Natural killer cell treated with Interleukin-12 subunit alpha and Interleukin-12 subunit beta and Interleukin-15 and Interleukin-18, amount 100 ng/mL, for 72 hours (primary cell): ENCODE measurements at places on chromosomes 4 and X.

- no peak for DNase-seq
These were observed 1104.5 kb downstream of the PCDH19 start for GRCh38 chrX:99305573-99305972.

DNA sequence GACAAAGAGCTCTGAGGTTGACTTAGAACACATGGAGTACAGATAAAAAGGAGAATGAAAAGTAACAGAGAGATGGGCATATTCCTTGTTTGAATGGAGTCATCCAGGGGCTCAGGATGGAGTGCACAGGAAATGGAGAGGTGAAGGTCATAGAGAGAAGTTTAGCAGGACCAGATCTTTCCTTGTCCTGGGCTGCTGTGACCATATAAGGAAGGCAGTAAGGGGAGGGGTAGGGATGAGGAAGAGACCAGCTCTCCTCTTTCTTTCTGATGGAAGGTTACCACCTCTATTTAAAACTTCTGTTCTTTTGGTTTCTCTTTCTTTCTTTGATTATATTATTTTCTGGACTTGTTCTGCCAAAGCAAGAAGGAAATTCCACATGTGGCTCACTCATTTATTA lies 27.0 kb downstream of the AR start:
- DNase-seq, result no peak

DNA sequence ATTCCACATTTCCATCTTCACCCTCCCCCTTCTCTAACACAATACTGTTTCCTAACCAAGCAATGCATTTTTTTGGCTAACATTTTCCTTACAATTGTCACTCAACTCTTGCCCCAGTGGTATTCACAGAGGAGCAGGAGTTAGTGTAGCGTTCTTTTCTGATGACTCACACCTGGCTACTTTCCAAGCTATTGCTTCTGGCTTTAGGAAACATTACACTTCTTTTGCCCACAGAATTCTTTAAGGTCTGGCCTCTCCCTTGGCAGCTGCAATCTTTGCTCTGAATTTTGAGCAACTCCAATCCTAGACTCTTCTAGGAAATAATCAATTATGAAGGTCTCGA lies 27.5 kb upstream of the PDGFC start:
- DNase-seq, result no peak

- no peak for DNase-seq
These were observed 91.2 kb downstream of the RAP1GDS1 start for GRCh38 chr4:98352396-98352795.

DNA sequence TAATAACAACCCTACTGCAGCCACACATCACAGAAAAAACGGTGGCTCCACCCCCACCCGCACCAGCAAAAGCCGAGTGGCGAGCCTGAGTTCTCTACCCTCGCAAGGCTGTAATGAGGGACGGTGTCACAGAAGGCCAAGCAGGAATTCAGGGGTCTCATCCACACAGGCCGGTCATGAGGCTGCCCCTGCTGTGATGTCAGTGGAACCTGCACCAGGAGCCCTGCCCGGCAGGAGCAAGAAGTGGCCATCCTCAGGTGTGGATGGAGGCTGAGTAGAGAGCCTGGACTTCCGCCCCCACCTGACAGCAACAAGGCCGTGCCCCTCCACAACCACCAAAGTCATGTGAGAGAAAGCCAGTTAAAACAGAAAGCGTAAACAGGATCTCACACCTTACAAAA lies 20.6 kb downstream of the LYAR start:
- DNase-seq, result no peak

GRCh38 chr4:111633663-111634266 lies 511.5 kb upstream of the FAM241A start:
- DNase-seq, result no peak

DNA sequence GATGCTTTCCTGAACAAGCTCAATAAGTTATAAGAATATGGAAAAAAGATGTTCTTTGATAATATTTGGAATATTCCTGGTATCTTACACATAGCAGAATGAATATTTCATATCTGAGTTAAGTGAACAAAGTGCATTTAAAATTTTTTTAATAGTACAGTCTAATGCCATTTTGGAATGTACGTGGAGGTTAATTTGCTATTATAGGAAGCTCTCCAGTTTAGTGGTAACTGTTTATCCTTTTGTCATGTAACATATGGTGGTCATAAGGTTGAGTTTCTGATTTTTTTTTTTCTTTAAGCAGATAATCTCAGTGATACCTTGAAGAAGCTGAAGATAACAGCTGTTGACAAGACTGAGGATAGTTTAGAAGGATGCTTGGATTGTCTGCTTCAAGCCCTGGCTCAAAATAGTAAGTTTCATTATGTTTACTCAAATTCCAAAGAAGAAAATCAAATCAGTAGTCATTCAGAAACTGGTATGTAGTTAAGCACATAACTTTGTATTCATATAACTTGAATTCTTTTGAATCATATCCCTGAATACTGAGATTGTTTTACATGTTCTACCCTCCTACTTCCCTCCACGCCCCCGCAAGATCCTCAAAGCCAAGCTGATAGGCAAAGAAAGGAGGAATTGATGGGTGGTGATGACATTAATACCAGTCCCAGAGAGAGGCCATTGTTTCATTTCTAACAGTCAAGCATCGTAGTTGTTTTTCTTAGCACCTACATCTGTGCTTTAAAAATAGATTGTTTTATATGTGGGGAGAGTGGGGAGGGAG lies 32.1 kb downstream of the RAP1GDS1 start:
- no peak for DNase-seq

DNA sequence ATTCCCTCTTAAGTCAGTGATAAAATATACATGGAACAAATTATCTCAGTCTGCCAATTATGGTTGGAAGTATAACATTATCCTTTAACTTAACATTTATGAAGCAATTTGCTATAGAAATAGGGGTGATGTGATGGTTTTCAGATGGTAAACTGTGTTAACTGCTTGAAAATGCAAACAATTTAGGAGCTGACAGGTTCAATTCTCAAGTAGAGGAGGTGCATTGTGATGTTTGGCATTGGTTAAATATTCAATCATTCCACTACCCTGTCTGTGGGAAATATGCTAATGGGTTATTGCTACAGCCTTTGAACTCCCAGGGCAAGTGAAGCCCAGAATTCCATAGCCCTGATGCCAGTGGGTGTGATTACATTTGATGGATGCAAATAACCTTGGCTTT lies 243.4 kb upstream of the GK2 start:
- no peak for DNase-seq

DNA sequence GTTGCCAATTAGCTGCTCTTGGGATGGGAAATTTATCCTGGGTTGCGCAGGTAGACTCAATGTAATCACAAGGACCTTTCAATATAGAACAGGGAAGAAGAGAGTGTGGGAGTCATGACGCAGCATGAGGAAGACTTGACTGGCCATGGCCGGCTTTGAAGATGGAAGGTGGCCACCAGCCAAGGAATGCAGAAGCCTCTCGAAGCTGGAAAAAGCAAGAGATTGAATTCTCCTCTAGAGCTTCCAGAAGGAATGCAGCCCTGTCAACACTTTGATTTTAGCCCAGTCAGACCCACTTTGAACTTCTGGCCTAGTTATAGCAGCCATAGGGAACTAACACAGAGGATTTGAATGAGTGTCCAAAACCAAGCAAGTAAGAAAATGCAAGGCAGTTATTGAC lies 14.7 kb upstream of the SH3KBP1 start:
- DNase-seq, result no peak

DNA sequence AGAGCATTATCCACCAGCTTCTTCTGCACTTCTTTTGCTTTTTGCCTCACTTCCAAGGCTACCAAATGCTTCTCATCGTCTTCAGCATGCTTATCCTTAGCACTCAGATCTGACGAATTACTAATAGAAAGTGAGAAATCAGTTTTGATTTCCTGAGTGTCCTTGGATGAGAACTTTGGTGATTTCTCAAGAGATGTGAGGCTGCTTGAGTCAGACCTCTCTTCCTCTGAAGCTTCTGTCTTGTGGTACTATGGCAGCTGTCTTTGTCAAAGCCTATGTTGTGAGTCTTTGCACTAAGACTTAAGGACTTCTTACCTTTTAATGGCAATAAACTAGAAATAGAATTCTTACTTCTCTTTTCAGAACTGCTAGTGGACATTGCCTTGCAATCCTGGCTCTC lies 169.9 kb downstream of the CPE start:
- DNase-seq, result no peak

DNA sequence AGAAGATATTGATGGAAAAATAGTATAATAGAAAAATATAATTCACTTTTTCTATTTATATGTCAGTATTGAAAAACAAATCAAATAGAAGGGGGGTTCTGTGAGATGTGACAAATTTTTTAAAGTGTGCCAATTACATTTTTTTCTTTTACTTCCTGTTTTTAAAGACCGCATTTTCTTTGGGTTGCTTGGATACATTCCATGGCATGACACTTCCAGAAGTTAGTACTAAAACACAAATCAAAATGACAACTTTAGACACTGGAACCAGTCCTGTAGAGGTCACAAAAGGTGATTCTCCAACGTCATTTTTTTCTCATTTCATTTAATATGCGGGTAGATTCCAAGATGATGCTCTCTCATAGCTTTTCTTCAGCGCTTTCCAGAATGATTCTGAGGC lies 116.2 kb upstream of the GNPDA2 start:
- DNase-seq, result no peak

DNA sequence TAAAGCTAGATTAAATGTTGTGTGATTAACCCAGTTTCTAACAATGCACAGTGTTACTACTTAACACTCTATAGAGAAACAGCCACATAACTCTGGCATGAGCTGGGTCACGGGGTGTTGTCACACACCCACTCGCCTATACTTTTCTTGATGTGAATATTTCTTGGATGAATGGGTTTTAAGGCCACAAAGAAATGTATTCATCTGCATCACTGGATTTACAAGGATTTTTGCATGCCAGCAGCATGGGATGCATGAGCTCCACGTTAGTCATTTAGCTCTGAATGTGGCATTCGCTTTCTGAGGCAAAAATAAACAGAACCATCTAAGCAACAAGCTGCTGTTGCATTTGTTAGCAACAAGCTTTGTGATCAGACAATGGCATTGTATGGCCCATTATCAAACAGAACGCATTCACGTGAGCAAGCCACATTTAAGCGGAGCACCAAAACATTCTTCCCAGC lies 89.7 kb downstream of the LRP2BP start:
- DNase-seq, result no peak

DNA sequence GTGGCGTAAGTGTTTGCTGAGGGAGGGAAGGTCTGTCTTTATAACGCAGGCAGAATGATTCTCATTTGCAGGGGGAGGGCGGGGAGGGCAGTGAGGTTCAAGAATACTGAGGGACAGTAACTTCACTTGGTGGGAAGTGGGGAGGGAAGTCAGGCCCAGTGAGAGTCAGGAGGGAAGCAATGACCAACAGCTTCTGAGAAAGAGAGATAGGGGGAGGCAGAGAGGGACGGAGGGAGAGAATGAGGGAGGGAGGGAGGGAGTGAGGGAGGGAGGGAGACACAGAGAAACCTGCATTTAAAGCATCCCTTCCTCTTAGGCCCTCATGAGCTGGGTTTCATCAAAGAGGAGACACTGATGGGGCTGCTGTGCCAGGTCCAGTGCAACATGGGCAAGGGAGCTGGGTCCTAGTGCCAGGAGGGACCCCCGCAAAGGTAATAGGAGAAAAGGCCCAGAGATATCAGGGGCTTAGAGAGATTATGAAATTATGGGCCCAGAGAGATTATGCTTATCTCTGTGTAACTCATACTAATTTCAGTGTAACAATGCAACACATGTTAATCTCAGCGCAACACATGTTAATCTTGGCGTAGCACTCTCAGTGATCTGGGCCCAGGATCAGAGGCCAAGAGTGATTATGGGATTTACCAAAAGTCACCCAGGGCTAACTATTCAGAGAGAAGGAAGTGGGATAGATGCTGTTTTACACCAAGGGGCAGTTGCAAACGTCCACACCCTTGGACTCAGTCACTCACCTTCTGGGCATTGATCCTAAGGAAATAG lies 112.1 kb downstream of the DRD5 start:
- DNase-seq, result no peak

- DNase-seq, result no peak
These were observed 117.7 kb downstream of the ADAM29 start for GRCh38 chr4:175035905-175036304.

GRCh38 chrX:109362101-109362500 lies 119.8 kb downstream of the GUCY2F start:
- DNase-seq, result no peak

DNA sequence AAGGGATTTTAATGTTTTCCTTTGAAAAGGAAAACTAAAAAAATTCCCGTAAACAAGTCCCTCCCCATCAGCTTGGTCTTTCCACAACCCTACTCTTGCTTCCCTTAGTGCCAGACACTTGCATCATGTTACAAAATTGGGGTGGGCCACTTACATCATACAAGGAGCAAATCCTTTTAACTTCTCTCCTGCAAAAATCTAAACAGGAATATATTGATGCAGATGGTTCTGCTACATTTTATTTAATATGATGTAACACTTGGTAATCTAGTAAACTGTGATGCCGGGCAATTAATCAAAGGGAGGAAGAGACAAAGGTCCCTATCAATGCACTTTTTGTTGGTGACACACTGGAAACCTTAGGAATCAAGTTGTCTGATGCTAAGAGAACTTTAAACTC lies 125.3 kb downstream of the UBE2K start:
- no peak for DNase-seq

GRCh38 chr4:99834569-99834968 lies 17.9 kb downstream of the DAPP1 start:
- DNase-seq, result no peak

DNA sequence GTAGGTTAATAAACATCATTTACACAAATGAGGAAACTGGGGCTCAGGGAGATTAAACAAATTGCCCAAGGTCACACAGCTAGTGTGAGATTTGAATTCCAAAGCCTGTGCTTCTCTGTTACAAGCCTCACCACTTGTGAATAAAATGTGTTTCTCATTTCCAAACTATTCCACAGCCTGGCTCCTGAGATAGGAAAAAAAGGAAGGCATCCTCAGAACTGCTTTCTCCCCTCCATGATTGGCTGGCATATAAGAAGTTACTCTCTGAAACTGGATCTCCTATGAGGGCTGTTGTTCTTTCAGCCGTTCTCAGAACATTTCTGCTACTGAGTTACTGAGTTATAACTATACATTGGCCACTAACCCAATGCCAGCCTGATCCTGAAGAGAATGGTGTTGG lies 237.9 kb downstream of the MAML3 start:
- DNase-seq, result no peak

DNA sequence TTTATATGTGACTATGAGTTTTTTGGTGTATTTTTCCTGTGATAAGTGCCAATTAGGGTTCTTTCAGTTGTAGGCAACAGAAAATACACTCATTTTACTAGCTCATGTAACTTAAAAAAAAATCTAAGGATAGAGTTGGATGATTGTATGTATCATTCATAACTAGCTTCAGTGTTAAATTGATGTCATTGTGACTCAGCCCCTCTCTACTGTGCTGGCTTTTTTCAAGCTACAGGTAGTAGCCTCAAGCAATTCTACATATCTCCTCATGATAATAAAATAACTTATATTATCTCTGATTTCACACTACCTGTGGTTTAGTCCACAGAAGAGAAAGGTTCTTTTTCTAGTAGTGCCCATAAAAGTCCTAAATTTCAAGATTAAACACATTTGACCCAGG lies 11.9 kb downstream of the WDR17 start:
- no peak for DNase-seq
